ENCODE measurements at places on chromosomes 3 and 15.

DNA sequence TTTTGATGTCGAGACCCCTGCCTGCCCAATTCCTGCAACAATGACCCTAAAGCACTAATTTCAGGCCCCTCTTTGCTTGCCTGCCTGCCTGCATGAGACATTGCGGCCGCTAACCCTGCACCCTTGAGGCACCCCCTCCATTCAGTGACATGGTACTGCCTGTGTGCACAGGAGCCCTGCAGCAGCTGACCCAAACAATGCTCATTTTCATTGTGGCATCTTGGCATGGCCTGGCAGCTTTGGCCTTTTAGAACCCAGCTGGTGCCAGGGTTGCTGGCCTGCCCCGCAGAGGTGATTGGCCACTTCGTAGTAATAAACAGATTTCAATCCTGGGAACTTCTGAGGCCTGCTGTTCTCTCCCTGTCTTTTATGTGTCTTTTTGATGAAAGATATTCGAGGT is 33.8 kb downstream of the SLCO3A1 start:
- no peak for DNase-seq

DNA sequence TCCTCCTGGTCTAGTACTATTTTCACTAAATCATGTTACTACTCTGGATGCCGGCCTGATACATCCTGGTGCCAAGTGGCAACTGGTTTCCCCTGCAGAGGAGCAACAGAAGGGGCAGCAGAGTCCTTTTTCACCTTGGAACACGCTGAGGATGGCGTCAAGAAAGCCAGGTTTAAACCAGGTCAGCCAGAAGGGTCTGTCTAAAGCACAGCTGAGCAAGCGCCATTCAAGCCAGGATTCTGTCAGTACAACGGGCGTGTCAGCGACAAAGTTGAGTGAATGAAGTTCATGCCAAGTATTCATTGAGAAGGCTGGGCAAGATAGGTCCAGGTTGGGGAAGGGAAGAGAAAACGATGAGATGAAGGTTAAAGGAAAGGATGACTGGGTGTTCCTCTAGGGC is 88.2 kb downstream of the FBN1 start:
- DNase-seq, result no peak

DNA sequence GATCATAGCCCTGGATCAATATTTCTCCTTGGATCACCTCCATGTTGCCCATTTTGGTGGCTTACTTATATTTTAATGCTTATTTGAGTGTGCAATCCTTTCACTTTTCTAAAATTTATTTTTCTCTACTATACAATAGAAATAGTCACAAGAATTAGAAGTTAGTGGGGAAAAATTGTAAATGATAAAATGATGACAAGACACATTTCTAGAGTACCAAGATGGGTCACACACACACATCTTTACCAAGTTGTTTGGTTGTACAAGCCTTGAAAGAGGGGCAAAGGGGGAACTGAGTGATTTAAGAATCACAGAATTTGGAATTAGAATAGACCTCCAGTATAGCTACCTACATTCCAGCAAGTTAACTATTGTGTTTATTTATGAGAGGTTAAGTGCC is 545.8 kb downstream of the RBMS3 start:
- no peak for DNase-seq

GRCh38 chr3:17634964-17635363 is 107.5 kb downstream of the TBC1D5 start:
- DNase-seq, result no peak

Measured in stimulated activated CD4-positive, alpha-beta T cell treated with anti-CD3 and anti-CD28 coated beads, Interleukin-4, amount 100 ng/mL, for 1 hour (primary cell).